Activated B cell treated with CpG ODN at 0.5 μM for 24 hours (primary cell): ENCODE measurements at places on chromosomes 7 and 10. TPM values are rescaled to one million over a fixed set of nuclear protein-coding genes. Genes with fewer than 3 reads are reported as not detected.

GRCh38 chr10:7657552-7657951 is 9.2 kb downstream of the ITIH5 start:
- DNase-seq = no peak

- no peak for DNase-seq
Measured at GRCh38 chr10:8163824-8164223, 109.3 kb downstream of the GATA3 start.

Gene SPDYE8
- total RNA-seq = not detected in 2 replicates

DNA sequence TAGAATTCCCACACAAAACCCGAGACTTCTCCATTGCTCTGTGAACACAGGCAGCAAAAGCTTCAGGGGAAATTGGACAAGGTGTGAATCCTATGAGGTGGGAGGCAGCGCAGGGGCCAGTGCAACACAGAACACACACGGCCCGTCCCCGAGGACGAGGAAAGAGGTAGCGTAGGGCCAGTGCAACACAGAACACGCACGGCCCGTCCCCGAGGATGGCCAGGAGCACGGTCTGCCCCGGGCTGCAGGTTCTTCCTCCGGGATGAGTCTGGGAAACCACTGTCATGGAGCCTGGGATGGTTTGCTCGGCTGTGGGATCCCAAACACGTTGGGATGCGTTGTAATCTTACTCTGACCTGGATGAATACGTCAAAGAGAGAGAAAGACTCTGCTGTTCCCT is 432.1 kb downstream of the GLRX3 start:
- DNase-seq = no peak

Gene ST8SIA6
- 0.13 TPM in 1 of 2 replicates, not detected in the other for total RNA-seq

Gene NCF1
- total RNA-seq = 106 and 121 TPM in 2 replicates

GRCh38 chr7:100603726-100604027 is 1.5 kb downstream of the PCOLCE start:
- no peak for DNase-seq

DNA sequence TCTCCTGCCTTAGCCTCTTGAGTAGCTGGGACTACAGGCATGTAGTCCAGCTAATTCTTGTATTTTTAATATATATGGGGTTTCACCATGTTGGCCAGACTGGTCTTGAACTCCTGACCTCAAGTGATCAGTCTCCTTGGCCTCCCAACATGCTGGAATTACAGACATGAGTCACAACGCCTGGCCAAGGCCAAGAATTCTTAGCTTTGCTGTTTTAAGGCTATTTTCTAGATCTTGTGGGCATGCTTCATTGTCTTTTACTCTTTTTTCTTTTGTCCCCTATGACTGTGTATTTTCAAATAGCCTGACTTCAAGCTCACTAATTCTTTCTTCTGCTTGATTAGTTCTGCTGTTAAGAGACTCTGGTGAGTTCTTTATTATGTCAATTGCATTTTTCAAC is 56.4 kb upstream of the TAS2R16 start:
- DNase-seq = no peak

Gene SAP25
- total RNA-seq = 13.8 and 24.1 TPM in 2 replicates

DNA sequence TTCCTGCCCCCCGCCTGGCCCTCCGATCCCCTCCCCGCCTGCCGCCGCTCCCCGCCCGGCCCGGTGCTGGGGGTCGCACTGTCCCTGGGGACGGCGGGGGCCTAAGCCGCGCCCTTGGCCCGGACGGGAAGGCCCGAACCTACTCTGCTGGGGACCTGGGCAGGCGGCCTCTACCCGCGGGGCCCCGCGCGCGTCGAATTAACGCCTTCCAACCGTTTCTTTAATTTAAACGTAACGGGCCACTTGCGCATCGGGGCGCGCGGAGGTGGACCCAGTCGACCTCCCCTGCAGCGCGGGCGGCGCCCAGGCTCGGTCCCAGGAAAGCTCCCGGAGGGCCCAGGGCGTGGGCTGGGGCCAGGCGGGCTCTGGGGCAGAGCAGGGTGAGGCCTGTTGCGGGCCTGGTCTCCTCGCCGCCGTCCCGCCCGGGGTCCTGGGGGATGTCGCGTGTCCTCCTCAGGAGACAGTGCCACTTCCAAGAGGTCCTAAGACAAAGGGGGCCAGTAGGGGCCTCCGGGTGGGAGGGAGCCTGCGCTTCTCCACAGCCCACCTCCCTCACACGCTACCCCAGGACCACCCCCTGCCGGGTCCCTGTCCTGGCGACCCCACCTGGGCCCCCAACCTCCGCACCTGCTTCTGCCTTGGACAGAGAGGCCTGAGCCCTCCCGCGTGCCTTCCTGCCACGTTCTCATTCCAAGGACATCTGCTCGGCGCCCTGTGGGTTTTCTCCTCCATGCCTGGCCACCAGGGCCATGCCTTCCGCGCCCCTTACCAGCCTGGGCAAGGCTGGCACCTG is 658 bp upstream of the PTPRN2 start:
- DNase-seq = no peak

Gene GPR141
- not detected in 2 replicates for total RNA-seq

GRCh38 chr7:16484453-16485158 is 19.1 kb upstream of the SOSTDC1 start:
- DNase-seq = no peak

GRCh38 chr7:51073171-51073570 is 243.4 kb downstream of the COBL start:
- DNase-seq = no peak

- no peak for DNase-seq
Measured at GRCh38 chr7:64787295-64787694, 6.9 kb upstream of the ZNF138 start.

Gene TNS3
- total RNA-seq = 29.4 and 30.3 TPM in 2 replicates

Gene CCL24
- total RNA-seq = 0.81 and 1.2 TPM in 2 replicates

Gene PAX4
- total RNA-seq = not detected in 2 replicates

- DNase-seq = no peak
Measured at GRCh38 chr7:70334295-70334694, 736.0 kb downstream of the AUTS2 start.

Gene CH25H
- total RNA-seq = not detected in 2 replicates

DNA sequence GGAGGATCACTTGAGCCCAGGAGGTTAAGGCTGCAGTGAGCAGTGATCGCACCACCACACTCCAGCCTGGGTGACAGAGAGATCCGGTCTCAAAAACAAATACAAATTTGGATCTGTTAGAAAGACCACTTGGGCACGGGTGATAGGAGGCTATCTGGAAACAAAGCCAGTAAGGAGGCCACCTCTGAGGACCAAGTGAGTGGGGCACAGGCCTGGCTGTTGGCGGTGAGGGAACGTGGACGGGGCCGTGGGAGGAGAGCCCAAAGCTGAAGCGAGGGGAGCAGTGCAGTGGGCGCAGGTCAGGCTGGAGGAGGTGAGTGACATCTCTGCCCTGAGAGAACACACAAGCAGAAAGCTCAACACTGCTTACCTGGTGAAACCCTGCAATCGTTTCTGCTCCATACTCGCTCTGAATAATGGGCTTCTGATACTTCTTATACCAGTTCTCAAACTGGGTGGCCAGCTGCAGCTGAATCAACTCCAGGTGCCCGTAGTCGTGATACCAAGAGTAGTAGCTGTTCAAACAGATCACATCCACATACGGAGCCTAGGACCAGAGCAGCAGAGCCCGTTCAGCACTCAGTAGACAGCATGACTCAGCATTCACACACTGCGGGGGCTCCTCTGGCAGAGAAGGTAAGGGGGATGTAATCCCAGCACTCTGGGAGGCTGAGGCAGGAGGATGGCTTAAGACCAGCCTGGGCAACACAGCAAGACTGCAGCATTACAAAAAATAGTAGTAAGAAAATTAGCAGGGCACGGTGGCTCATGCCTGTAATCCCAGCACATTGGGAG is 14.5 kb downstream of the GUSB start:
- no peak for DNase-seq

Gene PNPLA8
- total RNA-seq = 20.9 and 25.5 TPM in 2 replicates

Gene CAMK1D
- 51.7 and 58.8 TPM in 2 replicates for total RNA-seq

GRCh38 chr10:18659819-18660535 is 746 bp downstream of the ARL5B start:
- no peak for DNase-seq

Gene SORBS1
- 0.37 and 0.42 TPM in 2 replicates for total RNA-seq

GRCh38 chr10:78981257-78981969 is 87.4 kb upstream of the ZMIZ1 start:
- DNase-seq = no peak

- DNase-seq = no peak
Measured at GRCh38 chr10:69913606-69914382, 112.1 kb downstream of the COL13A1 start.

- no peak for DNase-seq
Measured at GRCh38 chr10:82628373-82628772, 753.4 kb downstream of the NRG3 start.

DNA sequence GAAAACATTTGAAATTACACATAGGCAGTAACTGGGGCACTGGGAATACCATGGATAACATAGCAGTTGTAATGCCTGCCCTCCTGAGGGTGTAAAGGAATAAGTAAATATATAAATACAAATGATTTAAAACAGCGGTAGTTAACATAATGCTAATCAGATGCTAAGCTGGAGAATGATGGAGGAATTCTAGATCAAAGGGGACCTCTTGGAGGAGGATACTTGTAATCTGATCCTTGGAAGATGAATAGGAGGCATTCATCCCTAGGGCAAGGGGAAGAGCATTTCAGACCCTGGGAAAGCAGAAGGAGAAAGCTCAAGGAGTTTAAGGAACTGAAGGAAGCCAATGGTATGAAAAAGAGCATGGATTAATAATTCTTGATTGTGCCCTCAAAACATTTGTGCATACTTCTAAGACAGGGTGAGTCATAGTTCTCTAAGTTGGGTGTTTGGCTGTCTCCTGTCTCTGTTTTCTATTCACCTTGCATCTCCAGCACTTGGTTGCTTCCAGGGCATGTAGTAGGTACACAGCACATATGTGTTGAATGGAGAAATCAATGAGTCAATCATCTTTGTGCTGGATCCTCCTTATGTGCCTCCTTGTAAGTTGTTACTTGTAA is 54.8 kb upstream of the PLPP4 start:
- DNase-seq = no peak

GRCh38 chr7:135761751-135762488 is 13.3 kb upstream of the FAM180A start:
- DNase-seq = no peak

DNA sequence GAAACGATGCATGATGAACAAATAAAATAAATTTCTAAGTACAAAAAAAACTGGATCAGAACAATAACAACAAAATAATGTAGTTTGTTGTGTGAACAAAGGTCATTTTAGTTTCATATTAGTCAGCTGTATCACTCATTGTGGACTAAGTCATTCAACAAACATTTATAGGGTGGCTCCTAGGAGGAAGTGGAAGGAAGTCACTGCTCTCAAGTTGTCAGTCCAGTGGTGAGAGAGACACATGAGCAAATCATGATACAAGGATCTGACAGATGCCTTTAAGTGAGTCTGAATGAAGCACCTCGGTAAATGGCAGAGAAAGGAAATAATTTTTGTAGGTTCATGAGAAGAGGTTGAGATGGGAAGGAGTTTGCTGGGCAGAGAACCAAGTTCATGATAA is 56.8 kb downstream of the EPDR1 start:
- no peak for DNase-seq

Gene TMEM106B
- total RNA-seq = 18.1 and 22.1 TPM in 2 replicates

DNA sequence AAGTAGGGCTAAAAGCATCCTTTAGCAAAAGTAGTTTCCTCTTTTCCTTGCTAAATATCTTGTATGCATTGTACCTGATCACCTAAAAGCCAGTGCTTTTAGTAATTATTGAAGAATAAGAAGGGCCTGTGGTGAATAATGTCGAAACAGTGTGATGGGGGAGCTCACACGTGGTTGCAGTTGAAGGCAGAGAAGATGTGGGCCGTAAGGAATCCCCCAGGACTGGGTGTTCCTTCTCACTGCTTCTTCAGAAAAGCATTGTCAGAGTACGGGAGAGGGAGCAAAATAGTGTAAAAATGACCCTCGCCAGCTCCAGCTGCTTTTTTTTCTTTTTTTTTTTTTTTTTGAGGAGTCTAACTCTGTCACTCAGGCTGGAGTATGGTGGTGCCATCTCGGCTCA is 201.1 kb downstream of the NSUN6 start:
- DNase-seq = no peak

Gene UNCX
- not detected in 2 replicates for total RNA-seq

DNA sequence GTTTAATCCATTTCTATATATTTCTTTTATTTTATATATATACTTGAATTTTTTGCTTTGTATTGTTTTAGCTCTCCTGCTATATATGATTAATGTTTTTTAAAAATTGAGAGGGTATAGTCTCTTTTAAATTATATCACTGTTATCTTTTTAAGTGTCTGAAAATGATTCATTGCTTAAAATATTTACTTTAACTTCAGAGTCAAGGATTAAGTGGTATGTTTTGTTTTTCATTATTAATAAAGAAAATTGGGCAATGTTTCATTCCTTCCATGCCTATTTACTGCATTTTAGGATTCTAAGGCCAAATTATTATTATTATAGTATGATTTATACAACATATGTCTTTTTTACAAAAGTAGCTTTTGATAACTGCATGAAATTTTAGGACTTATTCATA is 67.2 kb upstream of the THSD7A start:
- no peak for DNase-seq

- no peak for DNase-seq
Measured at GRCh38 chr7:90345595-90346335, 751 bp upstream of the GTPBP10 start.

- DNase-seq = no peak
Measured at GRCh38 chr10:13492493-13493180, 36.2 kb downstream of the BEND7 start.

Gene TMEM209
- total RNA-seq = 30.0 and 32.6 TPM in 2 replicates

- no peak for DNase-seq
Measured at GRCh38 chr7:69176841-69177240, 421.4 kb upstream of the AUTS2 start.

DNA sequence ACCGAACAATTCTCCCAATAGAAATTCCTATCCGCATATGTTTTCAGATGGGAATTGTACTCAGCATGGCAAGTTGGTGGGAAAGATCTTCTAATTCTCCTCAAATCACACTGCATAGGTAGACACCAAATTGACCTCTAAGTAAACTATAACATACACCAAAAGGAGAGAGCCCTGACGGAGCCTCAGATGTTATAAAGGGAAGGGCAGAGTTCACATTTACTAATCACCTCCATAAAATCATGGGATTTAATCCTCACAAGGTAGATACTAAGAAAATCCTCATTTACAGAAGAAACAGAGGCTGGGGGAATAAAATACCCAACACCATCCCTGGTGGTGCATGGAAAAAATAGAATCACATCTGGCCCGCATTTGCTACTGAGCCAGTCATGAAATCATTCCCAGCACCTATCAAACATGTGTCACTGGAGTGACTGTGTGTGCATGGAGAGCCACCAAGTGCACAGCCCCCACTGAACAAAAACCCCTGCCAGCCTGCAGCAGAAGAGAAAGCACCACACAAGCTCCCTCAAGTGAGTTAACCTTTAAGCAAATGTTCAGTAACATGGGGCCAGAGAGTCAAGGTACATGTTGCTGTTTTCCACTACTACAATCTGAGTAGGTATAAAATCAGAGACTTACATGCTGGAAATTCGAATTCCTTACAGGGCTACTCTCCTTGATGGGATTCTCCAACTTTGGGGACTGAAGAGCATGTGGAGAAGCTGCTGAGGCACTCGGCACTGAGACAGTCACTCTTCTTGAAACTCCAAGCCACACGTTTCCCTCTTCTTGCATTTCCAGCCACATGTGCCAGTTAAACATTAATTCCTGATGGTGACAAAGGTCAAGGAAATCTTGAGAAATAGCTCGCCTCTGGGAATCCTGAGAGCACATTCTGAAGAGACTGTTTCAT is at the start of gene DDC:
TSS of gene DDC (minus strand) at position 766 of the 919 bp plus-strand sequence. CDS start 21,320 bp downstream, outside the sequence.
- DNase-seq = no peak
